ENCODE measurements at places on chromosomes 6 and 20. TPM values are rescaled to one million over a fixed set of nuclear protein-coding genes. Genes with fewer than 3 reads are reported as not detected.

DNA sequence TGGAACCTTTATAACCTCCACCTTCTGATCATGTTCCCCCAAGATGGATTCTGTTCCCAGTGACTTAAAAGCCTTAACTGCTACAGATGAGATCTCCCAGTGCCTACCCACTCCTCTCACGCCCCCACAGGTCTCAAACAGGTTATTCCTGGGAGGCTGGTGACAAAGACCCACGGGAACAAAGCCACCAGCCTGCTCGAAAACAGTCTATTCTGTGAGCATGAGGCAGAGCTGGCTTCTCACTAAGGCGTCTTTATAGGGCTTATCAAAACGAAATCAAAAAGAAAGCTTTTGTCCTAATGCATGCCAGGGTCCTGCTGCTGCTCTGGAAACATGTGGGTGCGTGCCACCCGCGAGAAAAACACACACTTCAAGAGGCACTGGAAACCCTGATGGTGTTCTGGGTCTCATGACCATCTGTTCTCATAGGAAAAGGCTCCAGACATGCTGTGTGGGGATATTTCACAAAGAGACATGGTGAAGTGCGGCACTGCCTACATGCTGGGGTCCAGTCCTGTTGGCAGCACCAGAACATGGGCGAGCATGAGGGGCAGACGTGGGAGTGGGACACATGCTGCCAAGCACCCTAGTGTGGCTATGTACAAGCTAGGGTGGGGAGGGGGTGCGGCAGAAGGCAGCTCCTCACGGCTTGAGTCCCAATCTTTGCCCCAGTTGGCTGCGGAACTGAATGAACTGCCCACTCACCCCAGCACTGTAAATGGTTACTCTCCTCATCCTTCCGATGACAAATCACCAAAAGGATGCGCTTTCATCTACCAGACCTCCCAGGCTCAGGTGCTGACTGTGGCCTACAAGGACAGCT is 2.1 kb downstream of the FKBP1A start:
- DNase-seq, result no peak

DNA sequence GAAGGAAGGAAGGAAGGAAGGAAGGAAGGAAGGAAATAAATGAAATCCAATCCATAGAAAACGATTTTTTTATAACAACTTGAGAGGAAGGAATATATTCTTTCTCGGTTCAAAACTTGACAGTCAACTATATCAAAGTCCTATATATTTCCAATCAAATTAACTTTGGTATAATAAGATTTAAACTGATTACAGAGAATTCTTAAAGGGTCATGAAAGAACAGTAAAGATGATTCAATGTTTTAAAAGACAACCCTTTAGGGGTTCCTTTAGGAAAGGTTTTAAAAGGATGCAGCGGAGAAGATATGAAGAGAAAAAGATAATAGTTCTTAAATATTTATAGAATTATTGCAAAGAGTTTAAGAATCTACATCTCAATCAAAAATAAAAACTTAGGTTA is 61.2 kb downstream of the ME1 start:
- DNase-seq, result no peak

- DNase-seq, result no peak
These were observed 341.9 kb downstream of the ARHGAP18 start for GRCh38 chr6:129368076-129368475.

Gene CCN6
- not detected for total RNA-seq

Gene FILIP1
- 0.70 TPM for total RNA-seq

Gene ZKSCAN8
- 29.0 TPM for total RNA-seq

Gene RBM39
- total RNA-seq, result 332 TPM
